ENCODE measurements at places on chromosomes 4 and X. TPM values are rescaled to one million over a fixed set of nuclear protein-coding genes. Genes with fewer than 3 reads are reported as not detected.

The FAM9C gene
- total RNA-seq = not detected

The HPGDS gene
- total RNA-seq = 1.3 TPM

The ITIH6 gene
- 0.11 TPM for total RNA-seq

The PABPC4L gene
- total RNA-seq = 8.8 TPM

The FOXO4 gene
- total RNA-seq = 16.6 TPM
